ENCODE measurements at places on chromosomes 3 and 15.

- no peak for DNase-seq
These were observed 58.9 kb downstream of the IMPG2 start for GRCh38 chr3:101261506-101261905.

DNA sequence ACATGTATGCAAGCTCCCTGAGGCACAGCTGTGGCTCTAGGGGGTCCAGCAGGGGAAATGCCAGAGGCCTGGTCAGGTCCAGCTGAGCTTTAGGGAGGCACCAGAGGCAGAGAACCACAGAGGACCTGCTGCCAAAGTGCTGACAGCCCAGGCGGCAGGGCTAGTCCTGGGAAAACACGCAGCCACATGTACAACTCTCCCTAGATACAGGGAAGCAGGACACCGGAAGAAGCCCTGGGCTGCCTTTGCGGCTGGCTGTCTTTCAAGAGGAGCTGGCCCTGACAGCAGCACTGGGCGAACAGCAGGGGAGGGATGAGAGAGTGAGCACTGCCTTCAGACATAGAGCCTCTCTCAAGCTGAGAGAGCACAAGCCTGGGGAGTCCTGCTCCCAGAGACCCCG is 40.7 kb downstream of the RFT1 start:
- no peak for DNase-seq

GRCh38 chr3:168117853-168118313 is 22.2 kb upstream of the GOLIM4 start:
- DNase-seq, result no peak

DNA sequence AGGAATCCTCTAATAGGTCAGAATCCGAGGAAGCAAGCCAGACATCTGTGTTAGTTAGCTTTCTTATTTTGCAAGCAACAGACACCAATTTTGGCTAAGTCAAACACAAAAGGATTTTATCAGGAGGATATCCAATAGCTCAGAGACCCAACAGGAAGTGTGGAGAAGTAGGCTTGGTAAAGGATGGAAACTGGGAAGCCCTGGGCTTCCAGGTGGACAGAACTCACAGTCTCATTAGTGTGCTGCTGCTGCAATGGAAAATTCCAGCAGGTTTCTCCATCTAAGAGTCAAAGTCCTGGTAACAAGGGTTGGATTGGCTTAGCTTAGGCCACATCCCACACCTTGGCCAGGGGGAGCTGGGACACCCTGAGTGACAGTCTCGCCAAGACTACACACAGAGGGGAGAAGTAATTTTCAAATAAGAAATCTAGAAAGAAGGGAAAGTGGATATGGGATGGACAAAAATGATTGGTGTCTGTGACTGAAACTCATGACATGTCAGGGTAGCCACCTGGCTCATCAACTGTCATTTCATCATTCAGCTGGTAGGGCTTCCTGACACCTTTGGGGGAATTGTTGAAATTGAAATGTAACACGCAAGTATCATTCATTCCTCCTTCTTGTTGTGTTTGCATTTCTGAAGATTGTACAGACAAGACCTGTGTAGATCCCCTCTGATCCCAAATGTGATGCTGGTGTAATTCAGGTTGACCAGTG is 158.6 kb downstream of the THSD4 start:
- DNase-seq, result no peak

DNA sequence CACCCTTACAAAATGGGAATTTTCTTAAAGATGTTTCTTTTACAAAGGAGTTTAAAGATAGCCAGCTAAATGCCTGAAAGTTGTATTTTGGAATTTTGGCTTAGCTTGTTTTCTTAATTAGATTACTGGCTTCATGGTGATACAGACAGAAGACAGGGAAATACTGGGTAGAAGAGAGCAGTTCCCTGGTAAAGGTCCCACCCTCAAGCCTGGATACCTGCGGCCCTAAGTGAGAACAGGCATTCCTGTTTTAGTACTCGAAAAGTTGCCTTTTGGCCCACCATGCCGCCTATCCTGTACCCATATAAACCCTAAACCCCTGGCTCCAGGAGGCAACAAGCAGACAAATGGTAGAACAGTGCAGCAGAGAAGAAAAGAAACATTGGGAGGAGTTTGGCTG is 29.4 kb downstream of the SETMAR start:
- DNase-seq, result no peak

DNA sequence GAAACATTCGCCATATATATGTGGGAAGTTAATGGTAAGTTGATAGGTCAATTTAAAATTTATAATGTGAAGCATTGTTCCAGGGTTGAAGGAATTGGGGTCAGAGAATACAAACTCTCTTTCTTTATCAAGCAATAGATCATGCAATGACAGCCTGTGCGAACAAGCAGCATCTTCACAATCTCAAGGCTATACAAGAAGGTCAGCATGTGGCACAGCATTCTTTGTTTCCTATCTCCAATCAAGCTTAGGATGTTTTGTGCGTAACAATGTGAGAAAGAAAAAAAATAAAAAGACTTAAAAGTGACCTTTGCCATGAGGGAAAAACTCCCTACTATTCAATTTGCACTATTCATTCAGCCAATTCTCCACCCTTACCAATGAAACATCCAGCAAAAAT is 288.1 kb upstream of the NECTIN3 start:
- DNase-seq, result no peak

DNA sequence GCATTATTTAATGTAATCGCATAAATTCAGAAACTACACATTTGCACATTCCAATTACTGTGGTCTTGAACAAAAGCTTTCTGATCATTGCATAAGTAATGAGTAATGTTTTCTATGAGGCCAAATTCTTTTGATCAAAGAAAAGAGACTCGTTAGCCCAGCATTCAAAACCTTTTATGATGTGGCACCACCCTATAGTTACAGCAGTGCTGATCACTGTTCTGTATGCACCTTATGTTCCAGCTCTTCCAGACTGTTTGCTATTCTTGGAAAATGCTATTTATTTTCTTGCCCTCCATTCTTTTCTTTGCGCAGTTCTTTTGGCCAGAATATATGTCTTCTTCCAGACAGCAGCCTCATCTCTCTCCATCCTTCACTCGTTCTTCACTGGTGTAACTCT is 42.3 kb downstream of the MAP3K13 start:
- no peak for DNase-seq

GRCh38 chr15:27650244-27650643 is 448.9 kb downstream of the OCA2 start:
- no peak for DNase-seq

- no peak for DNase-seq
These were observed 4.0 kb upstream of the CFAP100 start for GRCh38 chr3:126390751-126391150.

DNA sequence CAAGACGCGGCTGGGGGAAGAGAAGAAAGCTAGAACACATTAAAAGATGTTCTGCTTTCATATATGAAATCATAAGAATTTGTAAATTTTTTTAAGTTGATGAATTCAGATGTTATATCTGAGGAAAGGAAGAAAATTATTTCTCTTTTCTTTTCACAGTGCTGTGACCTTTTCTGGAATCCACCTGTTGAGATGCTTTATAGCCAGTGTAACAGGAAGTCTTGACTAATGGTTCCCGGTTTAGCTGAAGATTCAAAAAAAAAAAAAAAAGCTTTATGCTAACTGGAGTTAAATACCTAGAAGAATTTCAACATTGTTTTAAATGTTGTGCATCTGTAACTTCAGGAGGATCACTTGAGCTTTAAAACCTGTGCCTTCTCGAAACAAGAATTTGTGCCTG is 9.9 kb downstream of the GTPBP8 start:
- DNase-seq, result no peak

- no peak for DNase-seq
These were observed 217.5 kb upstream of the RASGRP1 start for GRCh38 chr15:38782156-38782555.

DNA sequence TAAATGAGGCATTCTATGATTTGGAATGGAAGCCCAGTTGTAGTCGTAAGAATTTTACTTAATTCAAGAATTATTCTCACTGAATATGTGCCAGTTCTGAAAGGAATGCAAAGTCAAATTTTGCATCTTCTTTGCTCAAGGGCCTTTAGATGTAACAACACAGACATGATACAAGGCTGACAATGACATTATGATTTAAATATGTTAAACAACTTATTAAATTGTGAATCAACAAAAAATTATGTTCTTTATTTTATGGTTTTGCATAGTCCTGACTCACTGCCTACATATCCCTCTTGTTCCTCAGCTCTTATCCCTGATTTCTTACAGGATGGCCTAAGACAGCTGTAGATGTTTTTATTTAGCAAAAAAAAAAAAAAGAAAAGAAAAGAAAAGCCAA is 170.9 kb upstream of the NR2E3 start:
- no peak for DNase-seq

- no peak for DNase-seq
These were observed 6.4 kb downstream of the MCM2 start for GRCh38 chr3:127604546-127605165.

DNA sequence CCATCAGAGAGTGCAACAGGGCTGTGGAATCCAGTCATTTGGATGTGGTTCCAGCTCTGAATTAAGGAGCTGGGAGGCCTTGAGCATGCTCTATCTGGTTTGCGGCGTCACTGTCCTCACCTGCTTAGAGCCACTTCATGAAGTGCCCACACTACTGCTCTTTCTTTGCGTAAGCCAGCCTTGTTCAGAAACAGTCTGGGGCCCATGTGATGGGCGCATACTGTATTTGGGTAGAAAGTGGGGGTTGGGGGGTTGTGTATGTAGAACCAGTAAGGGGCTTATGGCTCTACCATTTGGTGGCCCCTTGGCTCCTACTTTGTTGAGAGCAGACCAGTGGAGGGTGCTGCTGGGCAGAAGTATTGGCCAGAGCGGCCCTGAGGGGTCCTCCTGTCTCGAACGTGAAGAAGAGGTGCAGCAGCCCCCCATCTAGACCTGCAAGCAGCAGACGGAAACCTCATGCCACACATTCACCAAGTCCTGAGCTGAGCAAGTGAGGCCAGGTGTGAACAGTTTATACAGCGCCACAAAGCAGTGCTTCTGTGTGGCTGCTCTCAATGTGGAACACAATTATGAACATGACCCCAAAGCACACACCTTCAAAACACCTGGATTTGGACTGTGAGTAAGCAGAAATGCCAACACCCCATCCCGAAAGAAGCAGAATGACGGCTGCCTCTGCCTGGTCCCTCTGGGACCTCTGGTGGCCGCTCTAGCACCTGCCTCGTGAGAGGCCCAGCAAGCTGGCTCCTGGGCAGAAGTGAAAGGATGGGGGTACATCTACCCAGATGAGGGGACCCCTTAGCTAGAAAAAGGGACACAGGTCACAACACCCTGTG is 26.6 kb downstream of the SRPRB start:
- DNase-seq, result no peak

DNA sequence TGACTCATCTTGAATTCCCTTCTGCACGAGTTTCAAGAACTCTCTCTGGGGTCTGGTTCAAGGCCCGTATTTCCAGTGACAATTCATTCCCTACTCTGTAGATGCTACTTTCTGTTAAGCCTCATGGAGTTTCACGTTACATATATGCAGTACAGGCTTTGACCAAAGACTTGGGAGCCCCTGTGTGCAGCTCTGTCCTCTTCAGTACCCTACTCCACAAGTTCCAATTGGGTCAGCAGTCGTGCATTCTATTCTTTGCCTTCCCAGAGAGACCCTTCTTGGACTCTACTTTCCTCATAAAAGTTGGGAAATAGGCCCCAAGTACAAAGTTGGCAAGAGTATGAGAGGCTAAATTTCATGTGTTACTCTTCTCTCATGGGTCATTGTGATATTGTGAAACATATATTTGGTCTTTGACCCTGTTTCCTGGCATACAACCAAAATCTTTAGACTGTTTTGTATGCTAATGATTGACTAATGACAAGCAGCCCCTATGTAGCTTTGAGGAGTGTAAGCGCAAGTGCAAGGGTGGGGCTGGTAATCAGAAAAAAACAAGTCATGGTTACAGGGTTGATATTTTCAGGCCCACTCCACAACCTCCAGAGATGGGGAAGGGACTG is 15.0 kb upstream of the CCDC50 start:
- no peak for DNase-seq

DNA sequence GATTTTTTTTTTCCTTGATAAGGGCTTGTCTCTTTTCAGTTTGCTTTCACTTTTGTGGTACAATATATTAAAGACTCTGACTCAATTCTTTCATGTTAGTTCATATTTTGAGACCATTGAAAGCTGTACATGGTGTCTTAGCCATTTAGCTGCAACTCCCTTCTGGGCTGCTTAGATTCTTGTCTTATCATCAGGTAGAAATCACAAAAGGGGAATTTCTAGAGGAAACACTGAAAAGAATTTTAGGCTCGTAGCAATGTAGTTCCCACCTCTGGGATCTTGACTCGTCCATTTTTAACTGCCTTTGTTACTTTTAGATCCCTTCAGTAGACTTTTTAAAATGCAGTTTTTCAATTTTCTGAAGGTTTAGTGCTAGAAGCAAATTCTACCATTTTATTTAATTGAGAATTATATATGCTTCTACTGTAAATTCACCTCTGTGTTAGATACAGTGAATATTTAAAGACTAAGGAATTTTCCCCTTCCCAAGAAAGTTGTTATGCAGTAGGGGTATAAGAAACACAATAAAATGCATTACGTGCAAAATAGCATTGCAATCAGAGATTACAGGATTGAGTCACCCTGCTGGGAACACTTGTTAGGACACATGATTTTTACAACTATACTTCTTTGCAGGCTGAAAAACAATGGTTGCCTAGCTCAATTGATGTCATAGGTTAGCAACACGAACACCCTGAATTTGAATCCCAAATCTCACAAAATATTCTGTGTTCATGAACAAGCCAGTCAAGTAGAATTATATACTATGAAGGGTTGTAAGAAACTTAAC is 772.7 kb downstream of the PDCD6IP start:
- no peak for DNase-seq

- no peak for DNase-seq
These were observed 31.1 kb downstream of the MINAR1 start for GRCh38 chr15:79463043-79463780.

- DNase-seq, result no peak
These were observed 77.7 kb upstream of the LIMD1 start for GRCh38 chr3:45516829-45517228.

DNA sequence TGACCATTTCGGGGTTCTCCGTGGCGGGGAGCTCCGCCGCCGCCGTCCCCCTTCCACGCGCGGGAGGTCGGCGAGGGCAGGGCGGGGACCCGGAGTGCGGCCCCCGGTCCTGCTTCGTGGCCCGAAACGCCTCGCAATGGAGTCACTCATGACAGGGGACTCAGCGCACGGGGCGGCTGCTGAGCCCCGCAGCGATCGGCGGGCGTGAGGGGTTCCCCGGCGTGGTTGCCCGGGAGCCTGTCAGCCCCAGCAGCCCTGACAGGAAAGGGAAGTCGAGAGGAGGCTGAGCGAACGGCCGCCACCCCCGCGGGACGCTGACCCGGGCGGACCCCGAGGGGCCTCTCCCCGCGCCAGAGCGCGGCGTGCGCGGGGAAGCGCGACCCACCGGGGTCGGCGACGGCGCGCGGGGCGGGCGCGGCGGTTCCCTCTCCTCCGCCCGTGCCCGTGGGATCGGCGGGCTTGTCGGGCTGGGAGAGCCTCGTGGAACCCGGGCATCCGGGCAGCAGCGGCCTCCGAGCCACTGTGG is 564 bp upstream of the PIGZ start:
- DNase-seq, result peak; percentile 72

Measured in activated T-cell treated with anti-CD3 and anti-CD28 coated beads, Interleukin-2, amount 50 U/mL, for 24 hours (primary cell).